ENCODE measurements at places on chromosomes 3 and 15.

DNA sequence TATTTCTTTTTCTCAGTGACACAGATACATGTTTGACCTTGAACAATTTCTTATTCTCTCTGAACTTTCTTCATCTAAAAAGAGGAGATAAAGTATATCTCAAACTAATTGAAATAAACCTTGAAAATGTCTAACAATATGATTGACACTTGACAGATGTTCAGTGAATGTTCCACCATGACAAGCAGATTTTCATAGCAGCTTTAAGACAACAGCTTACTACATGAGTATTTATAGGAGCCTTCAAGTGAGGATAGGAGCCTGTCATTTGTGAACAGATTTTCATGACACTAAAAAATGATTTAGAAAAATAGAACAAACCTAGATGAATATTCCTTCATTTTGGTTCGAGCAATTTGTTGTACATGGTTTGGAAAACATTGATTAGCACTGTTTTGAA lies 13.3 kb downstream of the SYN2 start:
- DNase-seq: no peak

DNA sequence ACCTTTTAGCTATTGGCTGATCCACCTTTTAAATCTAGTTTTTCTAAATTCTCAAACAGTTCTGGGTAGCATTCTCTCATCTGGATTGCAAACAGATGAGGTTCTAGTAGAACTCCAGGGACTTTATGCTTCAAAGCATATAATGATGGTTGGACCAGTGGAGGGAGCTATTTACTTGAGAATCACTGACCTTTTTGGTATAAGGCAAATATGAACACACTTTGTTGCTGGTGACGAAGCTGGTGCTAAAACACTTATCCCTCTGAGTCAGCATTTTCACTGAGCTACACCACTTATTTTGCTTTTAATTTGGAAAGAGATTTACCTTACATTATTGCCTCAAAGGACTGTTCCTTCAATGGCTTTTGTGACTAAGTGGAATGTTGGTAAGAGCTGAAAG lies 58.6 kb upstream of the SLITRK3 start:
- DNase-seq: no peak

DNA sequence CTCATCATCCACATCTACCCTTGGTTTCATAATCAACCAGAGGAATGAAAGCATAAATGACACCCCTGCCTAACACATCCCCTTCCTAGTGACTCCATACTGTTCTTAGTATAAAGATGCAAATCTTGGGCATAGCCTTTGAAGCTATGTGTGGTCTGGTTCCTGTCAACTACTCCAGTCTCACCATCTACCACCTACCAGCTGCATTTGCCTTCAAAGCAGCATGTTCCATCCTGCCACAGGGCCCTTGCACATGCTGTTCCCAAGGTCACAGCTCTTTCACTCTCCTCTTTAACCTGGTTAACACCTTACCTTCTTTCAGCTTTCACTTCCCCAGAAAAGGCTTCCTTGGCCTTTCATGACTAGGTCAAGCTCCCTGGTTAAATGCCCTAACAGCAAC lies 62.3 kb upstream of the ARHGEF3 start:
- no peak for DNase-seq

GRCh38 chr15:75045332-75046015 lies 22.1 kb downstream of the PPCDC start:
- DNase-seq: no peak

DNA sequence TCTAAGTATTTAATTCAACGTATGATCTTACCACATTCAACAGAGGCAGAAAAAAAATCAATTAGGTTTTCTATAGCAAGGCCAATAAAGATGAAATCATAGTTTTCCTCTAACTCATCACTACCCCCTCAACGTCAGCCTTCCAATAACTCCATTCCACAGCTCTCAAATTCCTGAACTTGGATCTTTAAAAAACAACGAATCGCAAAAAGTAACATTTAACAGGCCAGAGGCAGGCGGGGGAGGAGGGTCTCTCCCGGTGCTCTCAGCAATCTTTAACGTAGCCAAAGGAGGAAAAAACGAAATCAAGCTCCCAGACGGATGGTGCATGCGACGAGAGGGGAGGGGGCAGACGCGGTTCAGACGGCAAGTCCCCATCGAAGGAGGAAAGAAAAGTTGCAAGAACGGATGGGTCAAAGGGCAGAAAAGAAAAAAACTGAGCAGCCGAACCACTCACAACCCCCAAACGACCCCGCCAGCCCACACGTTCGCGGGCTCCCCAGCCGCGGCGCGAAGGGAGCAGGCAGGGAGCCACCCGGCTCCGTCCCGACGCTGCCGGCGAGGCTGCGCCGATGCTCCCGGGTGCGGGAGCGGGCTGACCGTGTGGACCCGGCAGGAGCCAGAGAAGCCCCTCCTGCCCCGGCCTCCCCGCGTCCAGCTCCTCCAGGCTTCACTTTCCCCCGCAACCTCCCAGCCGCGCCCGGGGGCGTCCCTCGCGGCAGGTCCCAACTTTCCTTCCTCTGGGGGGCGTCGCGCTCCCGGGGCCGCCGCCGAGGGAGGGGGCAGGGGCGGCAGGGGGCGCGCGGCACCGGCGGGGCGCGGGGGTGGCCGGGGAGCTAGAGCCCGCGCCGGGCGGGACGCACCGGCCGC lies 703 bp downstream of the PEAK1 start:
- peak; percentile 28 for DNase-seq

GRCh38 chr15:101366853-101367252 lies 71.8 kb upstream of the SNRPA1 start:
- no peak for DNase-seq

GRCh38 chr15:98280284-98280975 lies 319.9 kb downstream of the ARRDC4 start:
- no peak for DNase-seq

GRCh38 chr15:41805711-41806110 lies 22.2 kb upstream of the JMJD7 start:
- DNase-seq: no peak

DNA sequence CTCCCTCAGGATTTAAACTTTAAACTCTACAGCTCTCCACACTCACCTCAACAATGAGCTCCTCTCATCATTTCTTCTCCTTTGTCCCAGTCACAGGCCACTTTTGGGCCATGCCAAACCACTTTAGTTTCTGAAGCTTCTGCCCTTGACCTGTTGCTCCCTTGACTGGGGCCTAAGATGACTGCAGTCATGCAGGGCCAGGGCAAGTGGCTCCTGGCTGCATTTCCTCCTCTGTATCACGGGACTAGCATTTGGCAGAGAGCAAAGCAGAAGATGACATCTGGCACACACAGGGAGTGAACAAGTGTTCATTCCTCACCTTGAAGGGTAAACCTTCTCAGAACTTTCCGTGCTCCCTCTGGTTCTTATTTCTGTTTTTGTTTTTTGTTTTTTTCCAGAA lies 136.9 kb downstream of the PDE8A start:
- no peak for DNase-seq

GRCh38 chr3:40404591-40405198 lies 17.7 kb downstream of the ENTPD3 start:
- no peak for DNase-seq

DNA sequence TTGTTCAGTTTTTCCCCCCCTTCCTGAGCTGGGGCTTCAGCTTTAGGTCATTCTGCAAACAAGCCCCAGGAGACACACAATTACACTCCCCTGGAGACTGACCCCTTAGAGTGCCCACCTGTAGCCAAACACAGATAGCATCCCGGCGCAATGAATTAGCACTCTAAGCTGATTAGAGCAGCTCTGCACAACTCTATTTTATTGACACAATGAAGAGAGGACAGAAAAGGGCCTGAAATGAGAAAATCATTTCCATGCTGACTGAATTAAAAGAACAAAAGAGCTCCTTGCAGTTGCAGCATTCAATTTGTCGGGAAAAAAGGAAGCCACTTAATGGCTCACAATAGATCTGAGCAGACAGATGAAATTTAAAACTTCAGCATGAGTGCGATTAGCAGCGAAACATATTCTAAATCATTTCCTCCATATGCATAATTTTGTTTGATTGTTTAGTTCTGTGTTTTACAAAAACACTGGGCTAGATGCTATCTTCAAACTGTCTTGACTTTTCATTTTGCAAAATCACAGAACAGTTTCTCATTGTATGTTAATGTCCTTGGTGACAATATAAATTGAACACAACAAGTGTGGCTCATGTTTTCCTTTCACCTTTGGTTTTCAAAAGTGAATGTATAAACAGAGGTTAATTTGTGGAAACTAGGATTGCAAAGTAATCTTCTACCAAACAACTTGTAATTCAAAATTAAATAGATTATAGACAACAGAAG lies 308.6 kb downstream of the MECOM start:
- DNase-seq: no peak

DNA sequence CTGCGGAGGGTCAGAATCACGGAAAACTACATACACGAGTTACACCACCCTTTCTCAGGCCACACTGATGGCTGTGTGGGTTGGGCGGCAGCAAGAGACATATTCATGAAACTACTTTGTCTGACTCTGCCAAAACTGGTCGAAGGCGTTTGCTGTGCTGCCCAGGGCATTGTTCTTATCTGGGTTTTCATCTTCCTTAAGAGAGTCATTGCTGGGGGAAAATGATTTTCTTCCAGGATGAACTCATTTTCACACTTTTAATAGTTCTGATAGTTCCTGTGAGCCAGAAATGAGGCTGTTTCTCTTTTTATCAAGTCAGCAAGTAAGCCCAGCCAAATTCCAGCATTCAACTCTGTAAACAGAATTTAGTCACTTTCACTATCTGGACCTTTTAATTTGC lies 47.6 kb downstream of the TRIM71 start:
- DNase-seq: no peak

GRCh38 chr3:111895071-111895470 lies 36.0 kb downstream of the PHLDB2 start:
- no peak for DNase-seq

- no peak for DNase-seq
These were observed 68.1 kb upstream of the ABI3BP start for GRCh38 chr3:101061312-101061711.

GRCh38 chr3:123622766-123623165 lies 37.9 kb upstream of the HACD2 start:
- no peak for DNase-seq

GRCh38 chr15:66859688-66860253 lies 157.7 kb downstream of the SMAD6 start:
- DNase-seq: no peak

DNA sequence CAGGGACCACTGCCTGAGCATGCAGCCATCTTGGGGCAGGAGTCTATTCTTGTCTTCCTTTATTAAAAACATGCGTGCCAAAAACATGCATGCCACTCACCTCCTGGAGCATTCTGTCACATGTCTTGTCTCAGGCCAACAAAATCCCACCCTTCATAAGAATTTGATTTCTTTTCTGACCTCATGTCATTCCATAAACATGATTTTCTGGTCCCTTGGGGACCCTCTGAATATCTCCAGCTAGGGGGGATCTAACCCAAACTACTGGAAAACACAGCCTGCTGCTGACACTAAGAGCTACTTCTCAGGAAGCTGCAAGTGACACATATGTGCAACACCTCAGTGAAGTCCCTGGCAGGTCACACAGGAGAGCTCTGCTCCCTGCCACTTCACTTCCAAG lies 26.8 kb upstream of the NOX5 start:
- DNase-seq: no peak

DNA sequence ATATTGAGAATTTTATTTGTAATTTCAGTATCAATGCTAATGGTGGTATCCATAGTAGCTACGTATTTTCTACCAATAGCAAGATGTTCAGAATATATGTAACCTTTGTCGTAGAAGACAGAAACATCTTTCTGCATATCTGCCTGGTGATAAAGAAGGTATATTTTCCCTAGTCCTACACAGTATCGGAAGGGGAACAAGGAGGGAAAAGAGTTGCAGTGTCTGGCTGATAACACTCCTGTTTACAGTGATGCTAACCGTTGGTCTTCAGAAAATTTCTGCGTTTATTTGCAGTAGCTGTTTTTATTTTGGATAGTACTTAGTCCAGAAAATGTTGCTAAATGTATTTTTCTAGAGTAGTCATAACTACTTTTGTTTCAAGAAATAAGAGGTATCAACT lies 25.2 kb downstream of the TSC22D2 start:
- no peak for DNase-seq

All from GM12891 (cell line).